ENCODE measurements at places on chromosomes 7 and 10.

DNA sequence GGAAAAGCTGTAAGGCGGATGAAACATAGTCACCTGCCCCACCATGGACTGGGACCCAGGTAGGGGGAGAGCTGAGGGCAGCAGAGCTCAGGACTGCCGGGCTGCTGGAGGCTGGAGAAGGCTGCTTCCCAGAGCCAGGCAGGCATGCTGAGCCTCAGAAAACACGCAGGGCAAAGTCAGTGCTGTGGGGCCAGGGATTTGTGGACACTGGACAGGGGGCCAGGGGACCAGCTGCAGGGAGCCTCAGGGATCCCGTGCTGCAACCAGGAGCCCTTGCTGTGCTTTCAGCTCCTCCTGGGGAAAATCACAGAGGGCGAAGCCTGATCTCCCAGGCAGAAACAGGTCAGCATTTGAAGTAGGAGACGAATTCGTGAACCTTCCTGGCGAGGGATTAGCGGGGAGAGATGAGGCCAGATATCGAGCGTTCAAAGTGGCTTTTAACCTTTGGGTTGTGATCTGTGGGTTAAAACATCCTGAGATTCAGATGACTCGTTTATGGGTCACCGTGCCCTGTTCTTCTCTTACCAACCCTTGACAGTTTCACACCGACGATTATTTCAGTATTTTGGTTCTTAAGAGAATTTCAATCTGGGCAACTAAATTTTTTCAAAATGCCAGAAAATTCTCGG, 85.6 kb upstream of the SHH start:
- no peak for DNase-seq

DNA sequence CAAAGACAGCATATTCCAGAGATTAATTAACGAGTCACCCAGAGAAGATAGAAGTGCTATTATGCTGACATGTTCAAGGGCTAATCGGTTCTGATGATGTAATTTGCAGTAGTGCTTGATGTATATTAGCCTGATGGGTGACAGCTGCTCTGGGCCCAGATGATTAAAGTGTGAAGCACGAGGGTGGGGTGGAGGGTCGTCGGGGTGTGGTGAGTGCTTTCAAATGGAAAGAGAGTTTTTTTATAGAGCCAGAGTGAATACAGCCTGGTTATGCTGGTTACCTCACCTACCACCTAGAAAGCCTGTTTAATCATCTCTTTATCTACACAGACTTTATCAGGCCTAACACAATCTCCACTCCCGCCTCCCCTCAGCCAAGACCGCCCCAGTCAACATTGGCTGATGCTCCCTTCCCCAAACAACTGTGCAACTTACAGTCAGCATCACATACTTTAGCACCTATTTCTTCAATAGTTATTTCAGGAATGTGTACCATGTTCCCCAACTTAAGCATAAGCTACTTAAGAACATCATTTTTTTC, 11.5 kb upstream of the STN1 start:
- DNase-seq = no peak

- DNase-seq = peak; percentile 8
Measured at GRCh38 chr10:113992471-113993011, 51.1 kb upstream of the ADRB1 start.

DNA sequence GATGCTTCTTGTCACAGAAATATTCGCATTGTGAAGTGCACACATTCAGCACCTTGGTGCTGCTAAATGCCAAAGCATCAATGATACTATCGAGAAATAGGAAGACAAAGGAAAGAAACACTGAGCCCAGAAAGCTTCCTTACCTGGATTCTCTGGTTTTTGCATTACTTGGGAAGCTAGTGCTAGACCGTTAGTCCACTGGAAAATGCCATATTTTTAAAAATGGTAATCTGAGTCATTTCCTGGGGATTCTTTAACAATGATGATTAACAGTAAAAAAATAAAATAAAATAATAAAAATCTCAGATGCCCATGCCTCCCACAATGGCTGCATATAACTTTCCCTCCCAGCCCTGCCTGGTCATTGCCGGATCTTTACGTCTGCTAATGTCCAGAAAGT, 420.1 kb upstream of the MGMT start:
- DNase-seq = no peak

GRCh38 chr10:9878383-9878782, 1139.3 kb upstream of the CELF2 start:
- DNase-seq = no peak

DNA sequence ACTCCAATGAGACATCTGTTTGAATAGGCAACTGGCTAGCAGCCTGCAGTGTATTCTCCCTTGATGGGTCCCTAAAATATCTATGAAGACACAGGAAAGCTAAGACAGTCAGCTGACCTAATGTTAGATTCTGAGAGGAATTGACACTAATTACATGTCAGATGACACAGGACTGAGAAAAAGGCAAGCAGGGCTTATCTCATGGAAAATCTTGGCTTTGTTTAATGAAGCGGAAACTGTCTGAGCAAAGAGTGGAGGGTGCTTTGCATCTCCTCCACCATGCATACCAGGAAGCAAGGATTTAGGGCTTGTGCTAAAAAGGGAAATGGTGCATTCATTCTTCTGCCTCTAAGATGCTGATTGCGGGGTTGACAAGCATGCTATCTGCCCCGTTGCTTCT, 135.5 kb upstream of the GLI3 start:
- DNase-seq = no peak

- DNase-seq = no peak
Measured at GRCh38 chr7:47580175-47580706, 1.7 kb downstream of the TNS3 start.

GRCh38 chr10:75100764-75101291, 10.6 kb upstream of the SAMD8 start:
- no peak for DNase-seq

- DNase-seq = no peak
Measured at GRCh38 chr10:88047579-88047978, 184.2 kb downstream of the PTEN start.

DNA sequence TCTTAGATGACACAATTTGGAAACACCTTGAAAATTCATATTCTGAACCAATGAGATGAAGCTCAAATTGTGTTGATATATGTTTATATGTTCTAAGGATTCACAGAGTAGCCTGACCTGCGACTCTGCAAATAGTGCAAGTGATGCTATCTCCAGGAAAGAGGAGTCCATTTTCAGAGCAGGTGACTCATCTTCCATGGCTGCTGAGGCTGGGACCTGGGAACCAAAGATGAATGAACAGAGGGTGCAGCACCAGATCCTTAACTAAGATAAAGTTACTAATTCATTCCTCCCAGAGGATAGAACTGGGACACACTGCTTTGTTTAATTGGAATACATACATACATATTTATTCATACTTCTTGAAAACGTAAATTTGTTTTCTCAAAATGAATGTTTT, 240.6 kb upstream of the SEMA3C start:
- peak; percentile 79 for DNase-seq

- no peak for DNase-seq
Measured at GRCh38 chr7:34845666-34846361, 187.8 kb downstream of the NPSR1 start.

DNA sequence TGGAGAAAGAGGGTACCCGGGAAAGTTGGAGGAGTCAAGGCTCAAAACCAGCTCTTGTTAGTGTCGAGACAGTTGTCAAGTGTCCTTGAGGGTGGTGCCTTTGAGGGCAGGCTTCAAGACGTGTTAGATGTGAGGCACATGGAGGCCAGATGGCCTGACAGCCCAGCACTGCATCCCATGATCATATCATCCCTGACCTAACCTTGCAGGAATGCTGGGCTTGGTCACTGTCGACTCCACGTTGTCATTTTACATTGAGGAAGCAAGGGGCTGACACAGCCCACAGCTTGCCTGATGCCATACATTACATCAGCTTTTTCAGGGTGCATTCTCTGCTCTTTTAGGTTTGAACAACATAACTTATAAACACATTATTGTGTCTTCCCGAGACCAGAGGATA, 114.1 kb downstream of the ABCA13 start:
- peak; percentile 18 for DNase-seq

GRCh38 chr10:45280113-45280760, 35.2 kb downstream of the OR13A1 start:
- no peak for DNase-seq

DNA sequence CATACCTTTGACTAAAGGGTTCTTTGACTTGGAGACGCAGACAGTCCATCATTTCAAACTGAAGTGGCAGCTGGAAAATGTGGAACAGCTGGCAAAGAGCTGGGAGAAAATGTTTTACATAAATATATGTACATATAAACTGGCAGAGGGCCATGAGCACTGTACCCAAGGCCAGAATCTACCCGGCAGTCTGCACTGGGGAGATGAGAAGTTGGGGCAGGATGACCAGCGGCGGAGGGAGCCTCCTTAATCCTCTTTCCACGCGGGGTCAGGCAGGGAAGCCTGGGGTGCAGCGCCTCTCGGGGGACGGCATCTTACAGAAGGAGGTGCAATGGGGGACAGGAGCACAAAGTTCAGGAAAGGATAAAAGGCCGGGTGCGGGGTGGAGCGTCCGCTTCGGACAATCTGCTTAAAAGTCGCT, 1.3 kb downstream of the GLI3 start:
- DNase-seq = no peak

- no peak for DNase-seq
Measured at GRCh38 chr7:15407910-15408309, 153.9 kb downstream of the AGMO start.

DNA sequence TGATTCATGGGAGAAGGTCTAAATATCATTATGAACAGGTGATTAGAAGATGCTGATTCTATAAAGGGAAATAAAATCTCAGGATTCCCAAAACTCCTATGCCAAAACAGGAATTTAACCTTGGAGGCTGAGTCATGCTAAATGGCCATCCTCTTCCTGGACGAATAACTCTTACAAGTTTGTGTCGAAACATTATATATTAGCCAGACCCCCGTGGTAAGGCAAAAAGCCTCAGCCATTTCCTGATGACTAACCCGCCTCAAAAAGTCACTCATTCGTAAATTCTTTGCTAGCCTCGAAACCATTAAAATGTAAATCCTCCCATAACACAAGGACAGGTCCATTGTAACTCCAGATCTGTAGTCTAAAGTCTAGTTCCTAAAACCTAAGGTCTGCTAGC, 32.0 kb downstream of the CUL2 start:
- DNase-seq = peak; percentile 87

GRCh38 chr10:14385596-14386593, 55.2 kb upstream of the FRMD4A start:
- peak; percentile 97 for DNase-seq

DNA sequence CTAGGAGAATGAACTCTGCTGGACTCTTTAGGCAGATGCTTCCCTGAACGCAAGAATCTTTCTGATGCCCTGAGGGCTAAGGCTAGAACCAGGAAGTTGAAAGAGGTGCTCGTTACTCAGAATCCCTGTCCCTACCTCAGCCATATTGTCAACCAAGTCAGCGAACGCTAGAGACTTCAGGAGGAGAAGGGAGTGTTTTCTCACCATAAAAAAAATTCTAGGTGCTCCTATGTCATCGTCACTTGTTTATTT, 359.4 kb downstream of the PRPF18 start:
- DNase-seq = no peak

DNA sequence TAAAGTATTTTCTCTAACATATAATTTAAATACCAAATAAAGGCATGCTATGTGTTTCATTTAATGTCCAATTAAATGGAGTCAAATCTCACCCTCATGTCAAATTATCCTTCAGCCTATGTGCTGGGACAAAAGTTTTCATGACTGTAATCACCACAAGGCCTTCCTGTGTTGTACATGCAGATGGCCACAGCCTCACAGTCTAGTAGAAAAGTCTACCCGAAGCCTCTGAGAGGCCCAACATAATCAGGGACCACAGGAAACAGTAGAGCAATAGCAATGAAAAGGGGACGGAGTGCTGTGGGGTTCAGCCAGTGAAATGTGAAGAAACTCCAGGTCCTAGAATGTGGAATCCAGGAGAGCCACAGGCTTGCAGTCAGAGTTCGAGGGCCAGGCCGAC, 140.2 kb upstream of the KLF6 start:
- DNase-seq = no peak

GRCh38 chr10:123807444-123808035, 84.1 kb downstream of the CPXM2 start:
- DNase-seq = no peak

DNA sequence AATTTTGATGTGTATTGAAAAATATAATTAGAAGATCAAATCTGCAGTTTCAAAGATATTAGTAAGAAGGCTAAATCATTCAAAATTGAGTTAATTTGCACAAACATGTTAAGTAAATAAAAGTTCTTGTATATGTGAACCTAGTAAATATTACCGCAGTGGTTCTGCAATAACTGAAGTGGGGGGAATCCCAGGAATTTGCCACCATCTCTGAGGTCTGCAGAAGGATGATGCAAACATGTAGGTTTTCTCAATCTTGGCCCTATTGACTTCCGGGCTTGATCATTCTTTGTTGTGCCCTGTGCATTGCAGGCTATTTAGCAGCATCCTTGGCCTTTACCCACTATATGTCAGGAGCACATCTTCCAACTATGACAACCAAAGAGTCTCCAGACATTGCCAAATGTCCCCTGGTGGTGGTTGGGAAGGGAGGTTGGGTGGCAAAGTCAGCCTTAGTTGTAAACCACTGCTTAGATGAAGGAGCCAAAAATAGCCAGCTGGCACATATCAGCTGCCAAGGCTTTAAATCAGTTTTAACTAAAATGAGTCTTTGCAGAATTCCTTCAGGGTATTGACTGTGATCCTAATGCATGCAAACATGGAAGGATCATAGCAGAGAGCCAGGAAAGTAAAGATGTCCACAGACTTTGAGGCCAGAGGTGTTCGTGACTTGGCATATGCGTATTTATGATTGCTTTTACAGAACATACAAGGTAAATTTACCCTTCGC, 146.3 kb downstream of the TRIL start:
- no peak for DNase-seq

- no peak for DNase-seq
Measured at GRCh38 chr10:1809139-1809741, 71.9 kb upstream of the ADARB2 start.

GRCh38 chr7:111093496-111093895, 2.6 kb downstream of the LRRN3 start:
- no peak for DNase-seq

DNA sequence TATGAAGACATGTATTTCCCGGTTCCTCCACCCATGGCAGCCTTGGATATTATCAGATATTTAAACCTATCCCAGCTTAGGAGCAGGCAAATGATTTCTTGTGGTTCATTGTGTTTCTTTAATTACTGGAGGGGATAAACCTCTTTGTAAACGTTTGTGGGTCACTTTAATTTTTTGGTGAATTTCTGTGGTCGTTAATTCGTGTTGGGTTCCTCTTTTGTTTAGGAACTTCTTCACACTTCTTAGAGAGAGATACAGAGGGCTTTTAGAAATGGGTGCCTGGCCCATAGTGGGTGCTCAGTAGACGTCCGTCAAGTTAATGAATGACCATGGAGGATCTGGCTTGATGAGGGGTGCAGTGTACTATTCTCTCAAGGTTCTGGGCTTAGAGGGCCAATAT, 27.2 kb upstream of the NUB1 start:
- no peak for DNase-seq
